ENCODE measurements at places on chromosomes 3 and 15.
A peak's percentile ranks its signal among the peaks of the same experiment; 100 is the strongest.

GRCh38 chr15:62881056-62881455 is 161.5 kb upstream of the TPM1 start:
- no peak for DNase-seq

DNA sequence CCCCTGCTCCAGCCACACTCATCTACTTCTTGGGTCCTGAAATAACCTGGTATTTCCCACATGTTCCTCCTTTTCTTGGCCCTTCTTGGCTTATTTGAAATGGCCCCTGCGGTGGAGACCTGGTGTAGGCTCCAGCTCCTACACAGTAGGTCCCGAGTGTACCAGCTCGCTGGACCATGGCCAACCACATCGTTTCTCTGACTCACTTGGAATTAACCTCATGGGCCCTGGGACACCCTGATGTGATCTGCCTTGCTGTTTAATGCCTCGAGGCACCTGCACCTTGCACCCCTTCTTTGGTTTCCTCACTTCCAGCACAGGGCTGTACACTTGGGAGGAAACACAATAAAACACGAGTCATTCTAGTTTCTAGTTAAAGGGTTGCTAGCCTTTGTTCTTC is 60.3 kb downstream of the FEM1B start:
- DNase-seq, result no peak

- no peak for DNase-seq
Measured at GRCh38 chr15:51536965-51537574, 85.5 kb downstream of the DMXL2 start.

GRCh38 chr15:77800305-77800704 is 167.6 kb upstream of the LINGO1 start:
- no peak for DNase-seq

- DNase-seq, result no peak
Measured at GRCh38 chr3:172096881-172097420, 57.6 kb downstream of the FNDC3B start.

DNA sequence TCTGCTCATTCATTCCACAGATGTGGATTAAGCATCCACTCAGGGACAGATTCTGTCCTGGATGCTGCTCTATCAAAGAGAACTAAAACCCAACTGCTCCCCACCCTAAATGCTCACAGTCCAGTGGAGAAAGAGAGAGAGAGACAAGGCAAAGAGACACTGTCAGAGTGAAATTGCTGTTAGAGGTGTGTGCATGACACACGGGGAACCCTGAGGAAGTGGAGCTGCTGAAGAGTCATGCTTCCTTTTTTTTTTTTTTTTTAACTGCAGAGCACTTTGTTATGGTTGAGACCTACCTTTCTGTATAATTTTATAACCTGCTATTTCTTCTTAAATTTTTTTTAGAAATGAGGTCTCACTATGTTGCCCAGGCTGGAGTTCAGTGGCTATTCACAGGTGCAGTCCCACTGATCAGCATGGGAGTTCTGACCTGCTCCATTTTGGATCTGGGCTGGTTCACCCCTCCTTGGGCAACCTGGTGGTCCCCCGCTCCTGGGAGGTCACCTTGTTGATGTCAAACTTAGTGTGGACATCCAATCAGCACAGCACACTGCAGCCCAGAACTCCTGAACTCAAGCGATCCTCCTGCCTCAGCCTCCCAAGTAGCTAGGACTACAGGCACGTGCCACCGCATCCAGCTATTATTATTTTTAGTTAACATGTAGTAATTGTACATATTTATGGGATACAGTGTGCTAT is 18.2 kb upstream of the PSTPIP1 start:
- DNase-seq, result no peak

DNA sequence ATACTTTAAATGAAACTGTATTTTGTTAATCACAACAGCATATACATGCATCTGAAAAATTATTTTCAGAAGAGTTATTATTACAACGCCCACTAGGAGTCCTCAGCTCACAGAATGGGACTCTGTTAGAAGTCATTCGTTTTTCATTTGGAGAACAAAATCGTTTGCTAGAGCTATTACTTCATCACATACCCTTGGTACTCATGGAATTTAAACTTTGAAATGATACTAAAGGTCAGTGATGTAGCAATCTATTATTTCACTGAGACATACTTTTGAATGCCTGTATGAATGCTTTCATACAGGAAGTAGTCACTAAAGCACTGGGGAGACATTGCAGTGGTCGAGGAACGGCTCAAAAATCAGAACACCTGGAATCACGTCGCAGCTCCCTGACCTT is 198.1 kb downstream of the MBNL1 start:
- no peak for DNase-seq

DNA sequence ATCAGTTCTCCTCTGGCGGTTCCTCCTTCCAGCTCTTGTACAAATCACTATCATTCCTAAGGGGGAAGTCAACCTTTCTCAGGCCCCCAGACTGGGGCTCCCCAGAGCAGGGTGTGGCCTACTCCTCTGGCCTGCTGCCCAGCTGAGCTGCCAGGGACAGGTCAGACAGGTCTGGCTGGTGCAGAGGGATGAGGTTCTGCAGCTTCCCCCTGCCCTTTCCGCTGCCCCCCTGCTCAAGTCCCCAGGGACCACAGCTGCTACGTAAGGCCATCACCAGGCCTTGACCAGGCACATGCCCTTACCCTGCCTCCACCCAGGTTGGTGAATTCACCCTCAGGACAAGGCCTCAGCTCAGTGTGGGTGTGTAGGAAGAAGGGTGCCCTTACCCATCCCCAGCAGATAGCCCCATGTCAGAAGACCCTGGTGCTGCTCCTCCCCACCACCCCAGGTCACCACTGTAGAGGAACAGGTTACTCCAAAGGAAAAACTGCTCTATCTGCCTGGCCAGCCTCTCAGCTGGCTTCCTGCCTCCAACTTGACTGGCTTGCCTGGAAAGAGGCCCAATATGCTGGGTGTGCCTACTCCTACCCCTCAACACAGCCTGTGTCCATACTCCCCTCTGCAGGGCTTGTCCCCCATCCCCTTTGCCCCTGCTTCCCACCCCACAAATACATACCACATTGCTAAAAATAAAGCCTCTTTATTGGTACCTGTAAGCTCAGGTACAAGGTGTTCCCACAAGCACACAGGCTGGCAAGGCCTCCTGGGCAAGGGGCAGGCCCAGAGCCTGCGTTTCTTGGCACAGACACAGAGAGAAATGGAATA is 12.0 kb downstream of the CSRNP1 start:
- no peak for DNase-seq

DNA sequence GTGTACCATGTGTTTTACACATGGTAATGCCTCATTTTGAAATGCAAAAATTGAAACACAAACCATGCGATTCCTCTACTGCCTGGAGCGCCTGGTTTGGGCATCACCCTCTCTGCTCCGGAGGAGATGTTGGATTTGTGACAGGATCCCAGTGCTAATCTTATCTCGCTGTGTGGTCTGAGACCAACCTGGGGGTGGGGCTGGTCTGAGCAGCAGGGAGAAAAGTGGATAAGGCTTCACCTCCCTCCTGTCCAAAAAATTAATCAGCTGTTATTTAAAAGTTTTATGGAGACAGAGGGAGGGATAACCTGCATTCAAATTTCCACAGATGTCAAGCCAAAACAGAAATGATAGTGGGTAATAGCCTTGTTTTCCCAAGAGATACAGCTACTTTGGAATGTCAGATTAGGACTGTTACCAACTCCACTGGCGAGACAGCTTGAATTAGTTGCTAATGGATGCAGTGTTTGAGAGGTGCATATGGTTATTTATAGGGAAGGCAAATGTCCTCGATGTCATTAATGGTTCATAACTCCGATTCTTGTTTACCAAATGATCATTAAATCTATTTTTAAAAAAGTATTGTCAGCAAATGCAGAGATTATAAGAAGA is 54.0 kb upstream of the SKOR1 start:
- no peak for DNase-seq

- DNase-seq, result no peak
Measured at GRCh38 chr3:119145500-119146167, at the start of gene TEX55. TEX55 (plus strand) TSS chr3:119146165; CDS start chr3:119146190, 25 bp downstream.

DNA sequence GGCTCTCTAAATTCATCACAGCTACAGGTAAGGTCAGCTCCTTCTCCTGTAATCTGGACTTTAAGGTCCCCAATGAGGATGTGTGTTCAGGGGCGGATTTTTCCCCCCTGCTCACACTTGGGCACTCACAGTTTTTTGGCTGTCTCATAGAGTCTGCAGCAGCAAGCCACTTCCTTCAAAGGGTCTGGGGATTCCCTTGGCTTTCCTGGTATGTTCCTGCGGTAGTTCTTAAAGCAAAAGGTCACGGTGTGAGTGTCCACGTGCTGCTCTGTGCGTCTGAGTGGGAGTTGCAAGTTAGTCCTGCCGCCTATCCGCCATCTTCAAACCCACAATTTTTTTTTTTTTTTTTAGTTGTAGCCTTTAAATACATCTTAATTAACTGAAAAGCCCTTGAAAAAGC is 15.4 kb upstream of the CFAP20DC start:
- no peak for DNase-seq

GRCh38 chr3:128050597-128050996 is 1.6 kb upstream of the SEC61A1 start:
- DNase-seq, result no peak

- DNase-seq, result no peak
Measured at GRCh38 chr3:144590854-144591253, 619.2 kb downstream of the DIPK2A start.

GRCh38 chr3:50525987-50526386 is 22.6 kb upstream of the CACNA2D2 start:
- DNase-seq, result peak; percentile 77

DNA sequence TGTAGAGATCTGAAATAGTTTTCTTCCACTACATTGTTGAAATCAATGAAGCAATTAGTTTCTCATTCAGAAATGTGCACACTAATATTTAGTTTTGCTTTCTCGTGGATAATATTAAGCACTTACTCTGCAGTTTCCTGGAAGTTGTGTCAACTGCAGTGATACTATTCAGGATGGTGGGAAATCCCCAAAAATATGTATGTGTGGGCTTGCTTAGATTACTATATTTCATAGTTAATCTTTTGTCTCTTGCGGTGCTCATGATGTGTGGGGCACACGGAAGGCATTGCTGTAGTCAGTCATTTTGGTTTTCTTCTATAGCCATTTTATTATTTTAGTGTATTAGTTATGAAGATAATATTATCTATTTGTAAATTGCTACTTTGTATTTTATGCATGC is 19.7 kb downstream of the RAB11A start:
- no peak for DNase-seq

GRCh38 chr3:143332026-143332425 is 212.5 kb downstream of the CHST2 start:
- no peak for DNase-seq

GRCh38 chr3:23548706-23549105 is 257.0 kb upstream of the UBE2E1 start:
- no peak for DNase-seq

- no peak for DNase-seq
Measured at GRCh38 chr15:93200081-93200836, 111.2 kb upstream of the RGMA start.

DNA sequence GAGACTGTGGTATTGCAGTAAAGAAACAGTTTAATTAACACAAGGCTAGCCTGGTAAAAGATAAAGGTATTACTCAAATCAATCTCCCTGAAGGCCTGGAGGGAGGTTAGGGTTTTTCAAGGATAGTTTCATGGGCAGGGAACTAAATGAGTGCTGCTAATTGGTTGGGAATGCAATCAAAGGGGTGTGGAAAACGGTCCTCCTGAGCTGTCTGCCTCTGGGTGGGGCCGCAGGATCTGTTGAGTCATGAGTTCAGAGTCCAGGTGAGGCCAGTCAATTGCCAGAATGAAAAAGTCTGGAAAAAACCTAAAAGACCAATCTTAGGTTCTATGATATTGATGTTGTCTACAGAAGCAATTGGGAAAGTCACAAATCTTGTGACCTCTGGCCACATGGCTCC is 293.2 kb downstream of the MCTP2 start:
- DNase-seq, result no peak

DNA sequence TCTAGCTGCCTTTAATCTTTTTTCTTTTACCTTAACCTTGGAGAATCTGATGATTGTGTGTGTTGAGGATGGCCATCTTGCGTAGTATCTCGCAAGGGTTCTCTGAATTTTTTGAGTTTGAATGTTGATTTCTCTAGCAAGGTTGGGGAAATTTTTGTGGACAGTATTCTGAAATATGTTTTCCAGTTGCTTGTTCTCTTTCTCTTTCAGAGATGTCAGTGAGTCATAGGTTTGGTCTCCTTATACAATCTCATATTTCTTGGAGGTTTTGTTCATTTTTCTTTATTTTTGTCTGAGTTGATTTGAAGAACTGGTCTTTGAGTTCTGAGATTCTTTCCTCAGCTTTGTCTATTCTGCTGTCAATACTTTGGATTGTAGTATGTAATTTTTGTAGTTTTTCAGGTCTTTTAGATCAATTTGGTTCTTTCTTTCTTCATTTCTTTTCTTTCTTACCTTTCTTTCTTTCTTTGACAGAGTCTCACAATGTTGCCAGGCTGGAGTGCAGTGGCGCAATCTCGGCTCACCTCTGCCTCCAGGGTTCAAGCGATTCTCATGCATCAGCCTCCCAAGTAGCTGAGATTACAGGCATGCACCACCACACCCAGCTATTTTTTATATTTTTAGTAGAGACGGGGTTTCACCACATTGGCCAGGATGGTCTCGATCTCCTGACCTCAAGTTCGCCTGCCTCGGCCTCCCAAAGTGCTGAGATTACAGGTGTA is 366.4 kb upstream of the RASGRP1 start:
- DNase-seq, result no peak

DNA sequence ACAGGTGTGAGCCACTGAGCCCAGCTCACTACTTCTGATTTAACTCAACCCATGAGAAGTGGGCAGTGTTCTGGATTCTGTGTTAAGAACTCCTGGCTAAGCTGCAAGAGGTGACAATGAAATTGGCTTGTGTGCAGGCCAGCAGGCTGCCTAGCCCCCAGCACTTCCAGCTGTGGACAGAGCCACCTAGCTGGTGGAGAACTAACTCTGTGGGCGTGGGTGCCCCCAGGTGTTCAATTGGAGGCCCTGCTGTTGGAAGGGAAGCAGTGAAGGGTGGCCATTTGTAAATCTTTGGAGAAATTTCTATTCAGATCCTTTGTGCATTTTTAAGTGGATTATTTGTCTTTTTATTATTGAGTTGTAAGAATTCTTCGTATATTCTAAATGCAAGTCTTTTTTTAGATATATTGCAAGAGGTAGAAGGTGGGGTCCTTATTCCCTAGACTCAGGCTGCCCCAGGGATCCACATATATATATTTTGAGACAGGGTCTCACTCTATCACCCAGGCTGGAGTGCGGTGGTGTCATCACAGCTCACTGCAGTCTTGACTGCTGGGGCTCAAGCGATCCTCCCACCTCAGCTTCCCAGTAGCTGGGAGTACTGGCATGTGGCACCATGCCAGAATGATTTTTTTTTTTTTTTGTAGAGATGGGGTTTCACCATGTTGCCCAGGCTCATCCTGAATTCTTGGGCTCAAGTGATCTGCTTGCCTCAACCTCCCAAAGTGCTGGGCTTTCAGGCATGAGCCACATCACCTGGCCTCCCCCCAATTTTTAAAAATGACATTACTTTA is 7.2 kb upstream of the SCAMP5 start:
- peak; percentile 65 for DNase-seq

GRCh38 chr3:158086776-158087175 is 19.4 kb downstream of the SHOX2 start:
- DNase-seq, result no peak

GRCh38 chr3:52480768-52481715 is 14.1 kb upstream of the STAB1 start:
- DNase-seq, result no peak

GRCh38 chr15:98439523-98439942 is 208.8 kb upstream of the IGF1R start:
- DNase-seq, result peak; percentile 49

- DNase-seq, result peak; percentile 81
Measured at GRCh38 chr15:75347222-75348033, 589 bp downstream of the NEIL1 start.

- DNase-seq, result no peak
Measured at GRCh38 chr3:31661993-31662670, 129.4 kb downstream of the STT3B start.
